ENCODE measurements at places on chromosomes 3 and 15.

DNA sequence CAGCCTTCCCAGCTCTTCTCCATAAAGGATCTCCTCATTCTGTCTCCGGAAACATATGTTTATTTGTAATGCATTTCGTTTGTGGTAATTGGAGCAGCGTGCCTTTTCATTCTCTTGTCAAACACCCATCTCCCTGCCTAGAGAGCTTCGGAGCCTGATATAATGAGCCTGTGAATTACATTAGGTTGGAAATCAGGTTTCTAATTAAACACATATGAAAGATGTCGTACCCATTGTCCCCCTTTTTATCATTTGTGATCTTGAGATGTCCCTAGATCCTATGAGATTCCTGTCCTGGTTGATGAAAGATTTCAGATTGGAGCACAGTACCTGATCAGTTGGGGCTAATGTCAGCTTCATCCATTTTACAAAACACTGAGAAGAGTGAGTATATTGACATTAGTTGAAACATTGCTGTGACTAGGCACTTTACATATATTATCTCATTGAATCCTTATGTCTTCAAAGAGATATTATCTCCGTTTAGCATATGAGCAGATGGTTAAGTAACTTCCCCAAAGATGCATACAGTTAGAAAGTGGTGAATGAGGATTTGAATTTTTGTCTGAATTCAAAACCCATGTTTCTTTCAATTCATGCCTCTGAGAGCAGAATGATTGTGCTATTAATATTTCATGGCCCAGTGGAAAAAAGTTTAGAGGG lies 23.1 kb downstream of the SYN2 start:
- DNase-seq = no peak

GRCh38 chr3:151675858-151676615 lies 57.7 kb upstream of the AADACL2 start:
- DNase-seq = no peak

GRCh38 chr3:153652076-153652475 lies 469.1 kb upstream of the ARHGEF26 start:
- DNase-seq = no peak

DNA sequence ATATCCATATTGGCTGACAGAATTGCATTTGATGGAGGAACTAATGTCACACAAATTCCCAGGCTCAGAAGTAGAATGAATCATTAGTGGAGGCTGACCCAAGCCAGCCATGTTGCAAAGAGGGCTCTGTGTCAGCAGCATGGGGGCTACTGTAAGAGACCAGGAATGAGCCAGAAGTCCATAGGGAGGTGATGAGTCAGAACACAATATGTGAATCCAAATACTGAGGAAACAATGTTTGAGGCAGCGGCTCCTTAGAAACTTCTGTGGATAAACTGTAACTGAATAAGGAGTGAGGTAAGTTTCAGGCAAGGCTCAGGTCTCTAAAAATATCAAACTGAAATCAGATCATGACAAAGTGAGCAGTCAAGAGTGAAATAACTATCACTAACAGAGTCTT lies 170.7 kb downstream of the WDR72 start:
- no peak for DNase-seq

- no peak for DNase-seq
These were observed 139.5 kb upstream of the SLC2A2 start for GRCh38 chr3:171165983-171166382.

DNA sequence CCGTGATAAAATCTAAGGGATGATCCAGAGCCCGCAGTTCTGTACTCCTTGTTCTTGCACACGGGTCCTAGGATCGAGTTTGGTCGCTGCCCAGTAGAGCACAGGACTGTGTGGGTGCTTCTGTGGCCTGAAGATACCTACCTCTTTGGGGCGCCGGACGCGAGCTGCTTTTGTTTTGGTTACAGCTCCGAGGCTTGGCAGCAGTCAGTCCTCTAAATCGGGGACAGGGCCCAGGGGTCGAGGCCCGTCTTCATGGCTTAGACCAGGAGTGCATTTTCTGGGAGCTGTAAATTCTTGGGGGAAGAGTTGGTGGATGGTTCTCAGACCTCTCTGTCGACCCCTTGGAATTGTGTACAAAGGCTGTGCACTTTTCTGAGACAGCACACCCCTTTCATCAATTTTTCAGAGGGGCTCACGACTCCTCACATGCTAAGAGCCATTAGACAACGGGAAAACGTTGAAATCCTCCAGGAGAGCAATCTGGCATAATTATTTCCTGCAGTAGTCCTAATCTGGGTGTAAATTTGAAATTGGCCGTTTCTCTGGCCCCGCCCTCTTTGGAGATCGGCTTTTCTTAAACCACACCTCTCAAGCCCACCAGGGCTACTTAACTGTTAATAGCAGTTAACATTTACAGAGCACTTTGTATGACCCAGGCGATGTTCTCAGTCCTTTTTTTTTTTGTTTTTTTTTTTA lies 928 bp downstream of the CEP97 start:
- no peak for DNase-seq
